ACHN (cell line): ENCODE measurements at places on chromosomes 11 and 22.

DNA sequence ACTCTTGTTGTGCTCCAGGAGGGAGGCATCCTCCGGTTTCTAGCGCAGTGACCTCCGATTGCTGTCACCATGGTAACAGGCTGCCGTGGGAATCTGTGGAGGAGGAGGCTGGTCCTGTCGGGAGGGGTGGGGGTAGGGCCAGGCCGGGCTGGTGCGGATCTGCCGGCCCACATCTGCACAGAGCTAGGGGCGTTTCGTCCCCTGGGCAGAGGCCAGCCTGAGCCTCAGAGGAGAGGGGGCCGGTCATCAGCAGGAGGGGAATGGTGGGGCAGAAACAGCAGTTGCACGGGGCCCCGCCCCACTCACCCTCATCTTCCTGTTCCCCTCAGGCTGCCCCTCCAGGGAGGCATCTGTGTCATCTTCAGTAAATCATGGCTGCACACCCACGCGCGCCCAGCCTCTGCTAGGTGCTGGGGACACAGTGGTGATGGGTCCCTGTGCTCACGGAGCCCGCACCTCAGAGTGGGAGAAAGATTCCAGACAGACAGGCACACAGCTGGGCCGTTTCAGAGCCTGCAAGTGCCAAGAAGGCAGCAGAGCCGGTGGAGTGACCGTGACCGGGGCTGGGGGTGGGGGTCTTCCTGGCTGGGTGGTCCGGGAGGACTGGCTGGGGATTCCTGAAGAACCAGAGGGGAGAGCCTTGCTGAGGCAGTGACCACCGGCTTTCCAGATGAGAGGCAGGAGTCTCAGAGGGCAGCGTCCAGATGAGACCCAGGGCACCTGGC, 120.5 kb downstream of the CACNA1I start:
- DNase-seq, result no peak

- DNase-seq, result no peak
These were observed 100.9 kb downstream of the FAM76B start for GRCh38 chr11:95688501-95689222.

DNA sequence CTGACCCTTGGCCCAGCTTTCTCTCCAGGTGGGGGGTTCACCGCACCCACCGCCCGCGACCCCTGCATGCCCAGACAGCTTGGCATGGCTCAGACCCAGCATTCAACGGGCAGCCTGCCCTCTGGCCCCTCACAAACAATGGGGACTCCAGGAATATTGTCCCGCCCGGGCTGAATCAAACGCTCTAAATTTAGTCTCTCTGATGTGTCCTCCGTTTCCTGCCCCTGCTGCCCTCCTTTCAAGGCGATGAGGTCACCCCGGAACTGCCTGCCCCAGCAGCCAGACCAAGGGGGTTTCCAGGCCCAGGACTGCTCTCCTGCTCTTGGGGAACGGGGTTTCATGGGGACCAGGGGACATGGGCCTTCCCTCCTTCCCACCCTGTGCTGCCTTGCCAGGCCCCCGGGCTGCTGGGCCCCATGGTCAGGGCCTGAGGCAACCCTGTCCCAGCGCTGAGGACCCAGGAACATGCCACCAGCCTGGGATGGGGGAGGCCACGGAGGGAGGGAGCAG, 10.1 kb upstream of the PDGFB start:
- DNase-seq, result peak; percentile 57

DNA sequence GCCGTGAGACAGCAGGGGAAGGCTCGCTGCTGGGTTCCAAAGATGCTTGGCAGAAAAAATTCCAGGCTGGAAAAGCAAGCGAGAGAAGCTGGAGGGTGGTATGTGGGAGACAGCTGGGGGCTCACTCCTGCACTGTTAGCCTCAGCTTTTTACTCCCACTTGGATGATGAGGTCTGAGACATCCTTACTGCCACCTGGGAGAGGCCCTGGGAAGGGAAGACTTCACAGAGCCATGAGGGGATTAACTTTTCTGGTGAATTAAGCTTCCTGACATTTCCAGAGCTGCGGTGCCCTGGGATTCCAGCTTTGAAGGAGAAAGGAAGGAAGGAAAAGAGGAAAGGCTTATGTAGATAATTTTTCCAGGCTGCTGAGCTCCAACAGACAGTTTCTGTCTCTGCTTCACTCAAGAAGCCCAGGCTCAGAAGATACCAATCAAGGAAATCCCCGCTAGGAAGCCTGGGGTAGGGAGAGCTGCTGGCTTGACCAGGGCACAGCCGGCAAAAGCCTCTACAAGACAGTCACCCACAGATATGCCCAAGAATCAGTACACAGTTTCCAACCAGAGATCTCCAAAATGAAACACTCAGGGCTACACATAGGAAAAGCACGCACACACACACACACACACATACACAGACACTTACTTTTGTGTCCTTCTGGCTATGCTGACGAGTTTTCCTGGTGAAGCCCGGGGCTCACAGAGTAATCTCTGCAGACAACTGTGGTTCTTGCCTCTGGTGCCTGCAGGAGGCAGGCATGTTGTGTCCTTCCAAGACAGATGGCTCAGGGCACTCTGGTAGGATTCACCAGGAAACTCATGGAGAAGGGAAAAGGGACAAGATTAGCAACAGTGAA, 907 bp downstream of the MCHR1 start:
- DNase-seq, result no peak

DNA sequence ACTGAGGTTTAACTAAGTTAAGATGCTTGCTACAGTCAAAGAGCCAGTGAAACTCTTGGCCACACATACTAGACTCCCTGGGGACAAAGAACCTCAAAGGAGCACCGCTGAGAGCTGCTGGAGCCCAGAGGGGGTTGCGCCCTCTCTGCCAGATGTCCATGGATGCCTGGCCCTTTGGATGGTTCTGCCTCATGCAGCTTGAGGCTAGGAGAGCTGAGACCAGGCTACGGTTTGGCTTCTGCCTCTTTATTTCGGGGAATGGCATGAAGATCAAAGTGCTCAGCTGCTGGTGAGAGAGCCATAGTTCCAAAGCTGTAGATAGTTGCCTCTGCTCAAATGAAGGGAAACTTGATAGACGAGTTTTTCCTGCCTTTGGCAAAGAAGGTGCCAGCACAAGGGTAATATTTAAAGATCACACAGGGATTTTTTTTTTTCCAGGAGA, 43.0 kb downstream of the RASSF10 start:
- no peak for DNase-seq

GRCh38 chr11:16605389-16605893, 133.0 kb upstream of the C11orf58 start:
- DNase-seq, result peak; percentile 38

- DNase-seq, result peak; percentile 80
These were observed 869 bp upstream of the EIF4ENIF1 start for GRCh38 chr22:31490496-31490925.

- DNase-seq, result no peak
These were observed 75.5 kb upstream of the CD44 start for GRCh38 chr11:35063488-35063931.

- no peak for DNase-seq
These were observed 38.6 kb downstream of the SHISA8 start for GRCh38 chr22:41876275-41876674.

DNA sequence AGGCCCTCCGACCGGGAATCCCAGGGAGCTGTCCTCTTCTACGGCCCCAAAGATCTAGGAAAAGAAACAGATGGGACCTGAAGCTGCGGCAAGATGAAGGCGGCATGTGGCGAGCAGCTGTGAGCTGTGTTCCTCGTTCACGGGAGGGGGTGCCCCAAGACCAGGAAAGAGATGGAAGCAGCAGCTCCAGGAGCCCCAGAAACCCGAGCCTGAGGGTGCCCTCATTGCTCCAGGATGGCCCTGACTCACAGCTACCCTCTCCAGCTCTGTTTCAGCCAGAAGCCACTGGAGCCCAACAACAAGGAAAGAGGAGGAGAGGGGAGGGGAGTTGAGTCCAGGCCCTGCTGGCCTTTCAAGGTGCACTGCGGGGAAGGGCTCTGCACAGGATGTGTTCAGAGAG, 23.7 kb upstream of the NAP1L4 start:
- DNase-seq, result no peak

- no peak for DNase-seq
These were observed 18.7 kb upstream of the PANX2 start for GRCh38 chr22:50151571-50152537.

DNA sequence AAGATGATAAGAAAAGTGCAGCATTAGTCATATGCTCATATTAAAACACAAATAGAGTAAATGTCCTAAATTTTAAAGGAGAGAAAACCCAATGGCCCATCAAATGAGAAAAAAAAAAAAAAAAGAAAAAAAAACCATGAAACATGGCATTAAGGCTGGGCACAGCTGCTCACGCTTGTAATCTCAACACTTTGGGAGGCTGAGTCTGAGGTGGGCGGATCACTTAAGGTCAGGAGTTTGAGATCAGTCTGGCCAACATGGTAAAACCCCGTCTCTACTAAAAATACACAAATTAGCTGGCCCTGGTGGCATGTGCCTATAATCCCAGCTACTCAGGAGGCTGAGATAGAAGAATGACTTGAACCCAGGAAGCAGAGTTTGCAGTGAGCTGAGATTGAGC, 515.5 kb upstream of the ANO3 start:
- DNase-seq, result no peak

GRCh38 chr11:103681855-103682254, 354.6 kb upstream of the DDI1 start:
- DNase-seq, result no peak

GRCh38 chr11:40104941-40105550, 1354.4 kb downstream of the LRRC4C start:
- DNase-seq, result no peak

- DNase-seq, result no peak
These were observed 766 bp downstream of the APOL2 start for GRCh38 chr22:36238373-36239149.

DNA sequence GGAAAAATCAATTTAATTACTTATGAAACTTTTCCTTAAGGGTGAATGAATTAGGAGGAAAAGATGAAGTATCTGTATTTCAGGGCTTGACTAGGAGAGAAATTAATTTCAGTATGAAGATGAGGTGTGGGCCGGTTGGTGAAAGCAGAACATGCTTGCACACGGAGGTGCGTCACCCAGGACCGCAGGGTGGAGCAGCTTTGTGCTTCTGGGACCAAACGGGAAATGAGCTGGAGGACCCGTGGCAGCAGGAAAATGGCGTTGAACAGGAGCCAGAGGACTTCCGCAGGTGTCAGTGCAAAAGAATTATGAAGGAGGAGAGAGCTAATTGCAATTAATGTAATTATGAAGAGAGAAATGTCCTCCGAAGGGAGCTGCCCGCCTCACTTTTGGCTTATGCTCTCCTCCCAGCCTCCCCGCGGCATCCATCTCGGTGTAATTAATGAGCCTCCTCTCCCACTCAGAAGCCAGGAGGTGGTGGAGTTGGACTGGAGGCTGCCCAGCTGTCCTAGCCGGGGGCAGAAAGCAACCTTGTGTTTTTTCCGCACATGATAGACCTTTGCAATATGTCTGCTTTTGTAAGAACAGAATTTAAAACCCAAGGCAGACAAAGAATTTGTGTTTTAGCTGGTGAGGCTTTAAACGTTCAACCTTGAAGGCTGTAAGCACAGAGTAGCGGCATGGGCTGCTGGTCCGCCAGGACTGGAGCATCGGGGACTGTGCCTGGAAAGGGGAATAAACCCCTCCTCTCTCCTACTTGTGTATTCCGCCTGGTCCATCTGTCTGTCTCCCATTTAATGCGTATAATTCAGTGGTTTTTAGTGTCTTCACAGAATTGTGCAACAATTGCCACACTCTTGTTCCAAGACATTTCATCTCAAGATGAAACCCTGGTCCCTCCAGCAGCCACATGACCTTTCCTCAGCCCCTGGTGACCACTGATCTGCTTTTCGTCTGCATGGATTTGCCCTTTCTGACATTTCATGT, 180.6 kb downstream of the TBC1D22A start:
- no peak for DNase-seq

DNA sequence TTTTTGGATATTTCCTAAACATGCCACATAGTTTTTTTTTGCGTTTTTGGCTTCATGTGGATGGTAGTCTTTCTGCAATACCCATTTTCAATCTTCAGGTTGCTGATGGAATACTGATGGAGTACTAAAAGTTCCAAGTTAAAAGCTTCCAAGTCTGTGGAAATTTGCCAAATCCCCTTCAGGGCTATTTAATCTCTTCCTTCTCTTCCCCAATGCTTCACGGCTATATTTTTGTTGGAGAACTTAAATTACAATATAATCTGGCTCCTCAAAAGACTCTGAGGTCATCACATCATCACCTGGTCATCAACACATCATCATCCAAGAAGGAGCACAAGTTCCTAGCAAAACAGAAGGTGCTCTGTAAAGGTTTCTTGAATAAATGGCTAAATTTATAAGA, 881.0 kb upstream of the TENM4 start:
- no peak for DNase-seq
